Melanocyte of skin (primary cell): ENCODE measurements at places on chromosomes 4 and X. TPM values are rescaled to one million over a fixed set of nuclear protein-coding genes. Genes with fewer than 3 reads are reported as not detected.

Gene PRR32
- total RNA-seq, result not detected in 2 replicates

Gene REELD1
- not detected in 2 replicates for total RNA-seq

Gene CNGA2
- total RNA-seq, result not detected in 2 replicates

Gene FAM236B
- not detected in 2 replicates for total RNA-seq

Gene TCEAL4
- total RNA-seq, result 25.6 and 30.1 TPM in 2 replicates

Gene AMTN
- not detected in 2 replicates for total RNA-seq

Gene DCLK2
- 3.1 and 6.2 TPM in 2 replicates for total RNA-seq

Gene USP26
- total RNA-seq, result not detected in 2 replicates

Gene TCP11X2
- not detected in 2 replicates for total RNA-seq

Gene SOWAHB
- not detected in 2 replicates for total RNA-seq

Gene UGT8
- total RNA-seq, result 4.0 and 7.7 TPM in 2 replicates

Gene TEX13D
- total RNA-seq, result not detected in 2 replicates

Gene CYP4V2
- total RNA-seq, result 41.6 and 64.7 TPM in 2 replicates

Gene GAGE1
- not detected in 2 replicates for total RNA-seq

Gene HSD17B13
- total RNA-seq, result under 0.01 and 0.31 TPM in 2 replicates

Gene DCAF12L1
- 1.0 and 2.5 TPM in 2 replicates for total RNA-seq

Gene FATE1
- total RNA-seq, result not detected in 2 replicates

Gene MAGED4B
- 12.4 and 33.1 TPM in 2 replicates for total RNA-seq

Gene RNF113A
- total RNA-seq, result 12.4 and 14.5 TPM in 2 replicates

Gene KIT
- total RNA-seq, result 50.6 and 61.4 TPM in 2 replicates

Gene INTU
- 3.8 and 4.7 TPM in 2 replicates for total RNA-seq

Gene H2BW2
- total RNA-seq, result not detected in 2 replicates

Gene MTNR1A
- total RNA-seq, result not detected in 2 replicates
